Stomach (tissue), 19 donors: ENCODE measurements at places on chromosomes 6 and 20. TPM values are rescaled to one million over a fixed set of nuclear protein-coding genes. Genes with fewer than 3 reads are reported as not detected.

The ZSCAN31 gene
- total RNA-seq = 9.9 TPM

The UBD gene
- total RNA-seq = not detected

The LY6G6C gene
- not detected for total RNA-seq

The CST4 gene
- total RNA-seq = not detected

DNA sequence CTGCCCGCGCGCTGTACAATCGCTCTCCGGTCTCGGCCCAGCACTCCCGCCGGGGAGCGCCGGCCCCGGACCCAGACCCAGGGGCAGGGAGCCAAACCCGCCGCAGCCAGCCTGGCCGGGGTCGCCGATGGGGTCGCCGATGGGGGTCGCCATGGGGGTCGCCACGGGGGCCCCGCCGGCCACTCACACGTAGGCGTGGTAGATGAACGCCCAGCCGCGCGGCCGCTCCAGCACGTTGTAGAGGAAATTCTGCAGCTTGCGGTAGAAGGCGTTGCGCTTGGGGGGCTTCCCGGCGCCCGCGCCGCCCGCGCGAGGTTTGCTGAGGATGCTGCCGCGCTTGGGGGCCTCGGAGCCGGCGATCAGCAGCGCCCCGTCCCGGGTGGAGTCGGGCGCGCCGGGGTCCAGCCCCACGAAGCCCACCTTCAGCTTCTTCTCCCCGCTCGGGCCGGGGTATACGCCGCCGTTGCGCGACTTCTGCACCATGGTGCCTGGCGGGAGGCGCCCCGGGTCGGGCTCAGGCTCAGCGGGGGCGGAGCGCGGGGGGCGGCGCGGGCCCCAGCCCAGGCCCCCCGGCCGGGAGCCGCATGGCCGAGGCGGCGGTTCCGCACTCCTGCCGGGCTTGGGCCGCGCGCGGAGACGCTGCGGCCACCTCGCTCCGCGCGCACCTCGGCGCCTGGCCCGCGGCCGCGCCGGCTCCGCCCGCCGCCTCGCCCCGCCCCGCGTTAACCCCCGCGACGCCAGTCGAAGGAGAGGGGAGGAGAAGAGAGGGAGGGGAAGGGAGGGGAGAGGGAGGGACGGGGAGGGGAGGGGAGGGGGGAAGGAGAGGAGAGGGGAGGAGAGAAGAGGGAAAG lies at the start of gene KCNQ2:
KCNQ2 (minus strand) TSS at position 675 of the 851 bp plus-strand sequence; CDS start at position 483, 192 bp downstream.
- peak within 1 kb of the TSS; percentile 39 for H3K4me3 ChIP-seq
- peaks cover 28% of the 10 kb centered on the region for H3K27me3 ChIP-seq
- no peak within 1 kb of the TSS for H3K27ac ChIP-seq
- H3K36me3 ChIP-seq = no peaks in the 10 kb centered on the region
- peaks cover 14% of the 10 kb centered on the region for H3K4me1 ChIP-seq

- no peak for DNase-seq
- H3K27me3 ChIP-seq = no peaks in the 10 kb centered on the region
- H3K4me3 ChIP-seq = no peak overlapping the region
Measured at GRCh38 chr6:129267028-129267427, 384.1 kb downstream of the LAMA2 start.

- H3K4me1 ChIP-seq = no peaks in the 10 kb centered on the region
- no peaks in the 10 kb centered on the region for H3K27me3 ChIP-seq
- peaks cover 4% of the 10 kb centered on the region for H3K36me3 ChIP-seq
- DNase-seq = no peak
- H3K27ac ChIP-seq = no peak overlapping the region
Measured at GRCh38 chr6:41872147-41872546, 23.0 kb downstream of the USP49 start.

- no peaks in the 10 kb centered on the region for H3K36me3 ChIP-seq
- DNase-seq = no peak
- no peak overlapping the region for H3K27ac ChIP-seq
- H3K4me3 ChIP-seq = no peak overlapping the region
- H3K27me3 ChIP-seq = no peaks in the 10 kb centered on the region
- no peaks in the 10 kb centered on the region for H3K4me1 ChIP-seq
Measured at GRCh38 chr6:162798546-162799266, 70.9 kb downstream of the PACRG start.

- DNase-seq = no peak
- no peaks in the 10 kb centered on the region for H3K27me3 ChIP-seq
- H3K27ac ChIP-seq = no peak overlapping the region
- H3K4me3 ChIP-seq = no peak overlapping the region
- H3K36me3 ChIP-seq = no peaks in the 10 kb centered on the region
Measured at GRCh38 chr20:53905019-53905819, 165.2 kb downstream of the BCAS1 start.

- H3K27me3 ChIP-seq = no peaks in the 10 kb centered on the region
- no peaks in the 10 kb centered on the region for H3K4me1 ChIP-seq
- no peak overlapping the region for H3K4me3 ChIP-seq
- no peak for DNase-seq
- H3K27ac ChIP-seq = no peak overlapping the region
- H3K36me3 ChIP-seq = no peaks in the 10 kb centered on the region
Measured at GRCh38 chr20:14700639-14700960, 363.2 kb upstream of the FLRT3 start.

GRCh38 chr6:114862819-114863218 lies 520.0 kb upstream of the HS3ST5 start:
- H3K4me1 ChIP-seq = no peaks in the 10 kb centered on the region
- DNase-seq = no peak
- H3K4me3 ChIP-seq = no peak overlapping the region
- H3K36me3 ChIP-seq = no peaks in the 10 kb centered on the region

DNA sequence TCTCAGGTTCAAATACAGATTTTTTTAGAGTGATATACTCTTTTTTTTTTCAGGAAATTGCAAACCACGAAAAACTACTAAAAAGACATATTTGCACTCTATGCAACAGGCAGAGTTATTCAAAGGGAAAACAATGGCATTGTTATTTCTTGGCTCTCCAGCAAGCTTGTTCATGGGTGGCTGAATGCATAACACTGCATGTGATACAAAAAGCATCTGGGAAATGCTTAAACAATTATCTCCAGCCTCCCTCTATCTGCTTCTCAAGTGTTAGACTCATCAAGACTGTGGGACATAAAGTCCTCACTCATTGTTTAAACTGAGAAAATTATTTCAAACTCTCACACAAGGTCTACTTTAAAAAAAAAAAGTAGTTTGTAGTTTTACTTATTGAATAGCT lies 7.3 kb upstream of the COL12A1 start:
- H3K27me3 ChIP-seq = peaks cover 10% of the 10 kb centered on the region
- no peak for DNase-seq
- no peak overlapping the region for H3K4me3 ChIP-seq
- no peak overlapping the region for H3K27ac ChIP-seq

- H3K4me3 ChIP-seq = no peak overlapping the region
- DNase-seq = no peak
- no peaks in the 10 kb centered on the region for H3K36me3 ChIP-seq
- no peaks in the 10 kb centered on the region for H3K4me1 ChIP-seq
- H3K27me3 ChIP-seq = no peaks in the 10 kb centered on the region
Measured at GRCh38 chr20:24337069-24337468, 132.4 kb upstream of the SYNDIG1 start.
